OCI-M1 (cell line): ENCODE measurements at places on chromosomes 12 and 14.

GRCh38 chr12:122394626-122395194, 27.8 kb downstream of the CLIP1 start:
- DNase-seq, result no peak

GRCh38 chr14:99687284-99688209, 3.4 kb downstream of the CYP46A1 start:
- peak; percentile 0 for DNase-seq

DNA sequence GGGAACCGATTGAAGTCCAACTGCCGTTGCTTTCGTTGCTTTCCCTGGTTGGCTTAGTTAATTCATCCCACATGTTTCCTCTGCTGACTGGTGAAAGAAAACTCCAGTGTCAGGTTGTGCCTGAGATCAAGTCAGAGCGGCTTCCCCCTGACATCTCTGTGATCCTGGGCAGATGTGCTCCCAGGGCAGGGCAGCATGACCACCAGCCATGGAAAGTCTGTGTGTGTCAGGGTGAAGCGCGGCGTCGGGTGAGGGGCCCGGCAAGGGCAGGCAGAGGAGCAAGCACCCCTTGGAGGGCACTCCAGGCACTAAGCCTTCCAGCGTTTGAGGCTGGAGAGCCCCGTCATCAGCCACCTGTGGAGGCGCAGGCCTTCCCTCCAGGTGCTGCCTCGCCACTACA, 54.5 kb upstream of the IGF1 start:
- DNase-seq, result no peak

DNA sequence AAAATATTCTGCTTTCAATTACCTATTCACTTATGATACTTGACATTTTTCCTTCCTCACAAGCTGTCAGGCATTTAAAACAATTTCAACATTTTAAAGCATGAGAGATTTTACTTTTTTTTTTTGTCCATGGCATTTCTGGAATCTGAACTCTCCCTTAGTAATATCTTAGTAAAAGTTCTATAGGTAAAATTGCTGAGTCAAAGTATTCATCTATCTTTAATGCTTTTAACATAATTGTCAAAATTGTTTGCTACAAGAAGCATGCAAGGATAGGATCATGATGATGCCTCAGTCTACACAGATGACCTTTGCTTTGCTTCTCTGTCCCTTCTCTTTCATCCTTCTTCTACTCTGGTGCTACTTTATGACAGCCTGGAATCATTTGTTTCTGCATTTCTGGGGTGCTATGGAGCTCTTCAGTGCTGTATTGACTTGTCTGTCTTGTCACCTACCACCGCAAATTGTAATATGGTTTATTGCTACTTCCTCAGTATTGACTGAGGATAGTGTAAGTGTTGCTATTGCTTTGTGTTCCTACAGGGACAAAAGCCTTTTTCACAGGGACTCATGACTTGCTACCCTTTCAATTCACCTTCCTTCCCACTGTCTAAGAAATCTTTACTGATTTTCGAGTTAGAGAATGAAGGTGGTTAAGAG, 589.8 kb upstream of the ATP2B1 start:
- DNase-seq, result no peak

DNA sequence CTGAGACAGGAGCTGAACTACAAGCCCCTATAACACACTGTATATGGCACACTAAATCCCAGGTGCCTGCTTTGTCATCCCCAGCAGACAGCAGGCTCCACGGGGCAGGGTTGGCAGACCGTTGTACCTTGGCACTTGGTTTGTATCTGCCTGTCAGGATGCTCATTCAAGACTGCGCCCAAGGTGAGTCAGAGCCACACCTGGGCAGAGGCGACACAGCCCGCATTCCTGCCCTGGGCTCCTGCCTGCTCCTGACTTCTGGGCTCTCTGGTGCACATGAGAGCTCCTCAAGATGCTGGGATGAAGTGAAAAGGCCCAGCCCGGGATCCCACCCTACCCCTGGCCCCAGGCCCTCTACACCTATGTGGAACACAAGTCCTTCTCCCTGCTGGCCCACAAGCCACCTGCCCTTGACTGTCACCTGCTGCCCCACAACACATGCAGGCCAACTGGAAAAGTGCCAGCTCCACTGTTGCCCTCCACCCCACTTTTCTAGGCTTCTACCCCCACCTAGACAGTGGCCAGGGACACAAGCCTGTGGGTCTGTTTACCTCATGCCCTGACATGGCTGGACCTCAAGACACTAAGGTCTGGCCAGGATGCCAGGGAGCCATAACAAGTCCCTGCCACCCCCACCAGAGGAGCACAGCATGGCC, 30.8 kb upstream of the PNMA1 start:
- no peak for DNase-seq

- no peak for DNase-seq
These were observed 6.9 kb upstream of the KRT72 start for GRCh38 chr12:52608161-52608560.

- no peak for DNase-seq
These were observed 76.0 kb downstream of the PTHLH start for GRCh38 chr12:27896419-27896990.
